CD8-positive, alpha-beta memory T cell (primary cell): ENCODE measurements at places on chromosomes 5 and 9.

- no peak for DNase-seq
These were observed 1.7 kb upstream of the AGTPBP1 start for GRCh38 chr9:85743275-85744128.

GRCh38 chr9:2414465-2414864 is 207.1 kb upstream of the VLDLR start:
- no peak for DNase-seq

- no peak for DNase-seq
These were observed 17.2 kb downstream of the PITX1 start for GRCh38 chr5:135016861-135017290.

- no peak for DNase-seq
These were observed 352.1 kb upstream of the CDH18 start for GRCh38 chr5:20340126-20340525.
